ENCODE measurements at places on chromosomes 6 and 20.

- no peak for DNase-seq
These were observed 175.9 kb downstream of the SOX4 start for GRCh38 chr6:21769405-21769861.

- DNase-seq = no peak
These were observed 71.8 kb upstream of the ZNF184 start for GRCh38 chr6:27544612-27545260.

DNA sequence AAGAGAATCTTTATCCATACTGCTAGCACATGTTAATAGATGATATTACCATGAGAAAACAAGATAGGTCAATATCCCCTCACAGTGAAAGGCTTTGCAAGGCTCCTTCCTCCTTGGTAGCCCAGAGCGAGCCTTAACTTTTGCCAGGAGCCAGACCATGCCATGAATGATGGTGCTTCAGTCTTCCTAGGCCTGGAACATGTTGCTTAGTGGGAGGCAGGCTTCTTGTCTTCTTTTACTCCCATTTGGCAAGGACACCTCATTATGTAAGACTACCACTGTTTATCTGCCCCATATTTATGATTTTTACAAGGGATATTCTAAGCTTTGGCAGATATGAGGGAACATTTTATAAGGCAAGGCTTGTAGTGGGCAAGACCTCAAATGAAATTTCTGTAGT, 90.8 kb downstream of the GJA1 start:
- no peak for DNase-seq

- no peak for DNase-seq
These were observed 152.5 kb downstream of the SLC22A3 start for GRCh38 chr6:160500639-160501038.

DNA sequence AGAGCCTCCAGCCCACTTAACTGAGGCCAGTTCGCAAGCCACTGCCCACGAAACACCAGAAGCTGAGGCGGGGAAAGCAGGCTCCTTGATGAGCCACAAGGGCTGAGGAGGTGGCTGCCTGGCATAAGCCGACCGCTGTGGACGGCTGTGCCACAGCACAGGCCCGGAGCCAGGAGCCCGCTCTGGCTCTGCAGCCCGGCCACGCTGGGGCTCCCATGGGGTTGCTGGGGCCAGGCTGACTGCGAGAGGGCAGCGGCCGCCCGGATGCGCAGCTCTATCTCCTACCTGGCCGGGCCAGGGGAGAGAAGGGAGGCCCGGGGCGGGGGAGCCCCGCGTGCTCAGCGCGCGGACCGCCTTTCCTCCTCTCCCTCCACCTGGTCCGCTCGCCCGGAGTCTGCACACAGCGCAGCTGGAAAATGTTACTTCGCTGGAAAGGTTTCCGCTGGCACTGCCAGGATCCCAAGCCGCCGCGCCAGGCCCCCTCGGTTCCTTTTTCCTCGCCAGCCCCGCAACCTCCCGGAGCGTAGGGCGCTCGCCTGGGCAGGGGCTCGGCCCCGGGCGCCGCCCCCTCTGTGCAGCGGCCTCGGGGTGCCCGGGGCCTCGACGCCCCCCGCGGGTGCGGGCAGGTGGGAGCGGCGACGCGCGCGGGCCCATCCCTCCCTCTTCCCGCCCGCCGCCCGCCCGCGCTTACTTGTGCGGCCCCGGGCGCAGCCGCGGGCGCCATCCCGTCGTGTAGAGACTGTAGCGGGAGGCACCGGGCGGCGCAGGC, 657 bp downstream of the EMILIN3 start:
- no peak for DNase-seq

GRCh38 chr6:1136827-1137226, 175.1 kb upstream of the FOXQ1 start:
- DNase-seq = no peak

- no peak for DNase-seq
These were observed 193.8 kb downstream of the TAF4 start for GRCh38 chr20:61871913-61872312.

- DNase-seq = no peak
These were observed 81.6 kb upstream of the MLN start for GRCh38 chr6:33885132-33886057.

Data from NCI-H187 treated with DMSO at 0.1 percent for 48 hours (cell line).